Endothelial cell of umbilical vein (primary cell): ENCODE measurements at places on chromosomes 3 and 15. TPM values are rescaled to one million over a fixed set of nuclear protein-coding genes. Genes with fewer than 3 reads are reported as not detected.

DNA sequence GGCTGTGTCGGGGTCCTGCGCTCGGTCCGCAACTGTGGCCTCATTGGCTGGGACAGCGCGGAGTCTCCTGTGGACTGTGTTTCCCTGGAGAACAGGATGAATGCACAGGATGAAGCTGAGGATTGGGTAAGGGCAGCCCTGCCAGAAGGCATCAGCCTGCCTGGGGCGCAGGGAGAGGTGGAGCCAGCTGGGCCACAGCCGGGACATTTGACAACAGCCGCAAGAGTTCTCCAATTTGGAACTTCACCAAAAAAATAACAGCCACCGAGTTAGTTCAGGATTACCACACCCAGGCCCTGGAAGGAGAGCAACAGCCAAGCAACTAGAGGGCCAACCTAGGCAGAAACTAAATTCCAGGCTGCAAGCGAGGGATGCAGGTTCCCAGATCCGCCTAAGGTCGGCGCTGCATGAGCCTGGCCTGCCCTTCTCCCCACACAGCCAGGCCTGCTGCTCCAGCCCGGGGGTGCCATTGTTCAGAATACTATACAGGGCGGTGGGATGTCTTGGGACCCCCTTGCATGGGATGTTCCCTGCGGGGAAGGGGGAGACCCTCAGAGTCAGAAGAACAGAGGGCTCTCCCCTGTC, 229.3 kb downstream of the OCA2 start:
- DNase-seq, result no peak

The ZNF385D gene
- not detected in 2 replicates for polyA plus RNA-seq

GRCh38 chr3:53554559-53555067, 60.2 kb downstream of the CACNA1D start:
- no peak for DNase-seq

- peak; percentile 76 for DNase-seq
Observed at GRCh38 chr15:95368191-95368590, 962.3 kb upstream of the NR2F2 start.

- no peak for DNase-seq
Observed at GRCh38 chr3:183279371-183279770, 26.3 kb downstream of the B3GNT5 start.

The CLDN16 gene
- polyA plus RNA-seq, result 0.01 TPM in 1 of 2 replicates, not detected in the other

The TRH gene
- polyA plus RNA-seq, result not detected in 2 replicates

- DNase-seq, result no peak
Observed at GRCh38 chr3:111081008-111081545, 9.5 kb downstream of the NECTIN3 start.

The PCLAF gene
- polyA plus RNA-seq, result 36.1 and 55.2 TPM in 2 replicates

DNA sequence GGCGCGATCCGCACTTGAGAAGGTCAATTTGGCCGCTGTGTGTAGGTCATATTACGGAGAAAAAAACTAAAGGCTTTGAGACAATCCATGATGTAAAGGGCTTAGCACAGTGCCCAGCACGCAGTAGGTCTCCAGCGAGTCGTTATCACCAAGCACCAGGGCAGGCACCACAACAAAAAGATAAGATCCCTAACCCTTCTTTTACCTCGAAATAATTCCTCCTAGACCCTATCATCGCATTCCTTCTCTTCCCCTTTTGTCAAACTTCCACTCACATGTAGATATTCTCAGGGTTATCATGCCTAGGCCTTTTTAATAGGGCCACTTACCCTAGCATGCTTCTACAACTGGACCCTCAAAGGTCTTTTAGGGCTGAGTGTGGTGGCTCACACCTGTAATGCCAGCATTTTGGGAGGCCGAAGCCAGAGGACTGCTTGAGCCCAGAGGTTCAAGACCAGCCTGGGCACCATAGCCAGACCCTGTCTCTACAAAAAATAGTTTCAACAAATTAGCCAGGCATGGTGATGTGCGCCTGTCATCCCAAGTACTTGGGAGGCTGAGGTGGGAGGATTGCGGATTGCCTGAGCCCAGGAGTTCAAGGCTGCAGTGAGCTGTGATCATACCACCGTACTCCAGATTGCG, 13.5 kb downstream of the ZNF774 start:
- DNase-seq, result no peak

The CTXN2 gene
- 0.01 TPM in 1 of 2 replicates, not detected in the other for polyA plus RNA-seq

The CADPS gene
- not detected in 2 replicates for polyA plus RNA-seq

DNA sequence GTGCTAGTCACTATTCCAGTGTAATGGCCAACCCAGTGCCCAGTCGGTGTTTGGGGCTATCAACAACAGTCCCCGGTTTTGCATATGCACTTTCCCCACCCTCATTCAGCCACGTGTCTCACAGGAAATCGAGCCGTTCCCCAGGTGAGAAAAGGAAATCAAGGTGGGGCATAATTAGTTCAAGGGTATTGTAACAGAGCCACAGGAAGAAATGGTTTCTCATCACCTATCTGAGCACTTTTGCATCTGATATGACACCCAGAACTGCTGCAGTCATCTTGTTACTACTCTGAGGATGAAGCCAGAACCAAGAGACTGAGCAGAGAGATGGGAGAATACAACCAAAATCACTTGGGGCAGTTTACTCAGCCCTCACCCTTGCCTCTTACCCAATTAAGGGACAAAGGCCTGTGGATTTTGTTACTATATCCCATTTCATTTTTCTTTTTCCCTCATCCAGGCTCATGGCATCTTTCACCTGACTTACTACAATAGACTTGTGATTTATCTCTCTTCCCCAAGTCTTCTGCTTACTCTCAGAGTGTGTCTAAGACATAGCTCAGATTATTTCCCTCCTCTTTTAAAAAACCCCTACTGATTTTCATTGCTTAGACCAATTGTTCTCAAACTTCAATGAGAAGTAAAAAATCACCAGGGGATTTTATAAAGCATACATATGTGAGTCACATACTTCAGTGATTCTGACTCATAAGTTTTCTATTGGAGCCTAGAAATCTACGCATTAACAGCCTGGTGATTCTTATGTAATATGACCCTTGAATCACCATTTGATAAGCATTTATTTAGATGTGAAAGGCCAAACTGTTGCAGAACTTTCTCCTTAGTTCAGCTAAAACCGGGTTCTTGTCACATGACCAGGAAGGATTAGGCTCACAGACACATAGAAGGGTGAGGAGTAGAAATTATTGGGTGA, 40.5 kb downstream of the TRAT1 start:
- DNase-seq, result peak; percentile 2

- no peak for DNase-seq
Observed at GRCh38 chr3:15453991-15454625, 26.7 kb downstream of the EAF1 start.

GRCh38 chr3:191628571-191628970, 167.6 kb downstream of the PYDC2 start:
- no peak for DNase-seq

GRCh38 chr3:72338942-72339669, 509.1 kb downstream of the SHQ1 start:
- DNase-seq, result peak; percentile 80

The RSL24D1 gene
- polyA plus RNA-seq, result 12.4 and 18.4 TPM in 2 replicates

The TNNC1 gene
- polyA plus RNA-seq, result 0.12 TPM in 1 of 2 replicates, not detected in the other

DNA sequence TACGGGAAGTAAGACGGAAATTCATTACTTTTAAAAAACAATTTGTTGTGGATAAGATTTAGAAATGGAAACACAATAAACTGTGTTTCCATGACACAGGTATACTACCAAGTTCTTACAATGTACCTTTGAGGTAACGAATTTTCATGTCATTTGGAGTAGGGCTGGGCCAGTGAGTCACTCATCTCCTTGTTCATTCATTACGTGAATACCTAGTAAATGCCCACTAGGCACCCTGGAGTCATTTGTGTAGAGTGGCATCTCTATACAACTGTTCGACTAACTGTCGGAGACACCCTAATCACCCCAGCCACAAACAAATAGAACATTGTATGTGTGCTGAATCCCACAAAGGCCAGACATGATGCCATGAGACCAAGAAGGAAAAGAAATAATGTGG, 94.8 kb downstream of the IGF1R start:
- no peak for DNase-seq

The MOBP gene
- polyA plus RNA-seq, result 1.6 and 2.3 TPM in 2 replicates

DNA sequence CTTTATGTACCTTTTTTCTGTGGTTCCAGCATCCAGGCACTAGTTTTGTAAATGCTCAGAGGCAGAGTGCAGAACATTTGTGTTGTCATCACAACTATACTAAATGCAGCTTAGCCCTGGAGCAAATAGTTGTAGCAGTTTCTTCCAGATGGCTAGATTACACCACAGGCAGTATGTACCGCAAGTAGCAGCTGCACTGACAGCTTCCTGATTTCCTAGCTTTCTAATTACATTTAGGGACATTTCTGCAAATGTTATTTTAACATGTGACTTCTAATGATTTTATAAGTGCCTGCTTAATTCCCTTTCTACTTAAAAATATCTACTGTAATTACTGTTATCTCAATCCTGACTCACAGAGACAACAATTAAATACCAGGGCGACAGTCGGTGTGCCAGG, 106.5 kb downstream of the NR2E3 start:
- no peak for DNase-seq

GRCh38 chr3:124576565-124577493, 153.4 kb upstream of the UMPS start:
- no peak for DNase-seq

The HIGD2B gene
- polyA plus RNA-seq, result not detected in 2 replicates

DNA sequence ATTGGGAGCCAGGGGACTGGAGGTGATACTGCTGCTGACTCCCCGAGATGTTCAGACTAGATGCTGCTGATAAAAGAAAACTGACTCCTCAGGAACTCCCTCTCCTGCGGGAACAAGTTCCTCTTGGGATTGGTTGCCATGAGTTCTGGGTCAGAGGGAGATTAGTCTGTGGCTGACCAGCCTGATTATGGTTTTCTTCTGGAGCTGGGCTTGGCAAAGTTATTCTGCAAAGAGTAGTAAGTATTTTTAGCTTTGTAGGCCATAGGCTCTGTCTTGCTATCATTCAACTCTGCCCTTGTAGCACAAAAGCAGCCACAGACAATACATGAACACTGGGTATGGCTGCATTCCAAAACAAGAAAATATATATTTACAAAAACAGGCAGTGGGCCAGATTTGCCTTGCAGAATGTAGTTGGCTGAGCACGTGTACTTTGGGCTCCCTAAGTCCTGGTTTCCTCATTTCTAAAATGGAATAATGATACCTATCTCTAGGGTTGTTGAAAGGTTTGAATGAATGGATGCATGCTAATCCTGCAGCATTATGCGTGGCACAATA, 796.8 kb downstream of the AGBL1 start:
- DNase-seq, result no peak

The FRMD5 gene
- 17.9 and 20.2 TPM in 2 replicates for polyA plus RNA-seq

- no peak for DNase-seq
Observed at GRCh38 chr15:88479169-88479568, 11.7 kb downstream of the MRPS11 start.

- DNase-seq, result no peak
Observed at GRCh38 chr3:44061961-44062360, 179.7 kb upstream of the TOPAZ1 start.

DNA sequence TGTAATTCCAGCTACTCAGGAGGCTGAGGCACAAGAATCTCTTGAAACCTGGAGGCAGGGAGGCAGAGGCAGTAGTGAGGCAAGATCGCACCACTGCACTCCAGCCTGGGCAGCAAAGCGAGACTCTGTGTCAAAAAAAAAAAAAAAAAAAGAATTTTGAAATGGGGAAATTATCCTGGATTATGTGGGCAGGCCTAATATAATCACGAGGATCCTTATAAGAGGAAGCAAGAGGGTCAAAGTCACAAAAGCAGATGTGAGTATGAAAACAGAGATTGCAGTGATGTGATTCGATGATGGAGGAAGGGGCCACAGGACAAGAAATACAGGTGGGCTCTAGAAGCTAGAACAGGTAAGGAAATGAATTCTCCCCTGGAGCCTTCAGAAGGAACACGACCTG, 159.6 kb downstream of the LEKR1 start:
- DNase-seq, result no peak

The CCDC9B gene
- 4.8 and 7.6 TPM in 2 replicates for polyA plus RNA-seq

The CPN2 gene
- not detected in 2 replicates for polyA plus RNA-seq

The PCBP4 gene
- 63.1 and 75.4 TPM in 2 replicates for polyA plus RNA-seq

DNA sequence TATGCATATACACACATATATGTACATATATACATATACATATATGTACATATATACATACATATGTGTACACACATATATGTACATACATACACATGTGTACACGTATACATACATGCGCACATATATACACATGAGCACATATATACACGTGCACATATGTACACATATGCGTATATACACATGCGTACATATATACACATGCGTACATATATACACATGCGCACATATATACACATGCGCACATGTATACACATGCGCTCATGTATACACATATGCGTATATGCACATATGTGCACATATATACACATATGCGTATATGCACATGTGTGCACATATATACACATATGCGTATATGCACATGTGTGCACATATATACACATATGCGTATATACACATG, 353.0 kb downstream of the EDEM1 start:
- no peak for DNase-seq

GRCh38 chr3:10361375-10361774, 40.5 kb upstream of the SEC13 start:
- no peak for DNase-seq

The SAMD7 gene
- polyA plus RNA-seq, result not detected in 2 replicates

GRCh38 chr3:107833043-107833442, 257.8 kb downstream of the CD47 start:
- DNase-seq, result no peak

DNA sequence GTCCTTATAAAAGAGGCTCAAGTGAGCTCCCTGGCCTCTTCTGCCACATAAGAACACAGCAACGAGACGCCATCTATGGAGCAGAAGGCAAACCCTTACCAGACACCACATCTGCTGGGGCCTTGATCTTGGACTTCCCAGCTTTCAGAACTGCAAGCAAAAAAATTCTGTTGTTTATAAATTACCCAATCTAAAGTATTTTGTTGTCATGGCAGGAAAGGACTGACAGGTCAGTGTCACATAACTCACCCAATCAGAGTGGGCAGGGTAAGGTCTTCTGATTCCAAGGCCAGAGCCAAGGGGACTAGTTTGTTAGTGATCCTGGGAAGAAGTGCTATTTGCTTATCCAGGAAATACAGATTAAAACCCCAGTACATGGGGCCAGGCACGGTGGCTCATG, 98.9 kb downstream of the HMG20A start:
- DNase-seq, result no peak

DNA sequence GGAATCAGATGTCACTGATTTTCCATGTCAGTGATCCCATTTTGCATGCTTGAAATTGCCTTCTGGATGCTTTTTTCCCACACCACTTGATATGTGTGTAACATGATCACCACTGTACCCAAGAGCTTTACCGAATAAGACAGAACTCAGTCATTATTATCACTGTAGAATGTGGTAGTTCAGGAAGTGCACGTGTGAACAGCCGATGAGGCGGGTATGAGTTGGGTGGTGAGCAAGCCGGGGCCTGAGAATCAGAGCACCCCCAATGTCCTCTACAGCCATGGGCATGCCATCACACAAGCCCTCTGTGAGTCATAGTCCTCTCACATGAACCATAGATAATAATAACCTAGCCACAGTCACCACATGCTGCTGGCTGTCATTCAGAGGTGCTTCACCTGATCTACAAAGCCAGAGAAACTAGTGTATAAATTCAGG, 470.8 kb downstream of the SOX2 start:
- DNase-seq, result no peak

The C3orf49 gene
- polyA plus RNA-seq, result not detected in 2 replicates

GRCh38 chr3:111072031-111072921, 660 bp downstream of the NECTIN3 start:
- DNase-seq, result peak; percentile 37

- no peak for DNase-seq
Observed at GRCh38 chr3:101379658-101380376, 59.4 kb upstream of the IMPG2 start.

GRCh38 chr15:82570721-82571508, 30.7 kb upstream of the RPS17 start:
- DNase-seq, result no peak

The HACL1 gene
- 14.4 and 16.5 TPM in 2 replicates for polyA plus RNA-seq

The DNASE1L3 gene
- 1.2 and 1.3 TPM in 2 replicates for polyA plus RNA-seq

GRCh38 chr15:86055688-86056087, 24.0 kb upstream of the AGBL1 start:
- no peak for DNase-seq

The LYZL4 gene
- 0.40 and 0.41 TPM in 2 replicates for polyA plus RNA-seq
